ENCODE measurements at places on chromosomes 16 and 17.

DNA sequence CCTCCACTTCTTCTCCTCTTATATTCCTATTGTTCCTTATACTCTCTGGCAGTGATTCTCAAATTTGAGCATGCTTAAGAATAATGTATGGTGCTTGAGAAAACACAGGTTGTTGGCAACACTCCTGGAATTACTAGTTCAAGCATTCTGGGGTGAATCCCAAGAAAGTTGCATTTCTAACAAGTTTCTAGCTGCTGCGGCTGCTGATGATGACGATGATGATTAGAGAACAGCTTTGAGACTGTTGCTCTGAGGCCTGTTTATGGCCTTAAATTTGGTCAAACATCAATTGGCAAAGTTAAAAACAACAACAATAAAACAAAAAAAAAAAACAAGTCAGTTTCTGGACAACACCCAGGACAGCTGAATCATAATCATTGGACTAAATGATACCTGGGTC lies 961.9 kb downstream of the CDH11 start:
- no peak for DNase-seq

DNA sequence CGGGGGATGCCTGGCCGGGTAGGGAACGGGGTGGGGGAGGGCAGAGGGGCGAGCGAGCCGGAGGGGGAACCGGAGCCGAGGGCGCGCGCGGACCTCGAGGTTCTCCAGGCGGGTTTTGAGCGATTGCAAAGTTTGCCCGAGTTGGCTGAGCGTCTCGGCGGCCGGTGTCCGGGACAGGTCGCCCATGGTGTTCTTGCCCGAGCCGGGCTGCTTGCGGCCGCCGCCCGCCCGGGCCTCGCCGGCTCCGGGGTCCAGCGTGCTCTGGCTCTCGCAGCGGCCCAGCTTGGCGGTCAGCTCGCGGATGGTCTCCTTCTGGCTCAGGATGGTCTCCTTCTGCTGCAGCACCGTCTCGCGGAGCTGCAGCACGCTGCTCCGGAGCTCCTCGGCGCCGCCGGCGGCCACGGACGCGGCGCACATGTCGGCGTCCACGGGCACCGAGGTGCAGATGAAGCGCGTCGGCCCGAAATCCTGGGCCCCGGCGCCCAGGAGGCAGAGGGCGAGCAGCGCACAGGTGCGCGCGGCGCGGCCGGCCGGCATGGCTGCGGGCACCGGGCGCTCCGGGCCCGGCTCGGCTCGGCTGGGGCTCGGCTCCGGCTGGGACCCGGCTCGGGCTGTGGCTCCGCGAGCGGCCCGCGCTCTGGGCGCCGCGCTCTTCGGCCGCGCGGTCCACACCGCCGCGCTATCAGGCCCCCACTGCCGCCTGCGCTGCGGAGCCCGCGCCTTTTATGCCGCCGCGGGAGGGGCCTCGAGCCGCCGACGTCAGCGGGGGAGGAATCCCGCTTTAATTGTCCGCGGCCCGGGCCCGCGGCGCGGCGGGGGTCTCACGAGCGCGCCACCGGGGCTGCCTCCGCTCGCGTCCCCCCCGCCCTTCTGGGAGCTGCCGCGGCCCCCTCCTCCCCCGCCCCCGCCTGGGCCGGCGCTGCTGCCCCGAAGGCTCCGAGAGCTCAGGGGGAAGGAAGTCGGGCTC lies at the start of gene NPTX1:
NPTX1 (minus strand) TSS at position 698 of the 967 bp plus-strand sequence; CDS start at position 537, 161 bp downstream.
- DNase-seq: no peak

DNA sequence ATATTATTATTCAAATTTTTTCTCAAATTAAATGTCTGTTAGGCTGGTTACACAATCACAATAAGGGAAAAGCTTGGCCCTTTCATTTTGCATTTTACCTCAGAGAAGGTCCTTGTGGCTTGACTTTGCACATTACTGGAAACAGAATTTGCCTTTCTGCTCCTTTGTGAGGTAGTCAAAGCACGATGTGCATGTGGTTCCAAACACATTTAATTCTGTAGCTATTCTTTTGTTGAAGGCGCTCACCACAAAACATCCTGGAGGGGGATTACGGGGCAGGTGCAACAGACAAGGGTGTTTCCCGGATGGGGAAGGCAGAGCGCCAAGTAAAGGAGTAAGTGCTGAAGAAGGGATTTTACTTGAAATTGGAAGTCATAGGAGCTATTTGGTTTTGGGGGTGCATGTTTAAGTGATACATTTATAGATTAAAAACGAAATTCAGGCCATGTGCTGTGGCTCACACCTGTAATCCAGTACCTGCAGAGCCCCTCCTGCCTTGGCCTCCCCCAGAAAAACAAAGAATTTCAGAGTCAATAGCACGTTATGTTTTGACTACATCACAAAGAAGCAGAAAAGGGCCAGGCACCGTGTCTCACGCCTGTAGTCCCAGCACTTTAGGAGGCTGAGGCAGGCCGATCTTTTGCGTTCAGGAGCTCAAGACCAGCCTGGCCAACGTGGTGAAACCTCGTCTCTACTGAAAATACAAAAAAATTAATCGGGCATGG lies 31.2 kb upstream of the TENT4B start:
- no peak for DNase-seq

GRCh38 chr17:78747488-78747887 lies 34.6 kb downstream of the CYTH1 start:
- no peak for DNase-seq

DNA sequence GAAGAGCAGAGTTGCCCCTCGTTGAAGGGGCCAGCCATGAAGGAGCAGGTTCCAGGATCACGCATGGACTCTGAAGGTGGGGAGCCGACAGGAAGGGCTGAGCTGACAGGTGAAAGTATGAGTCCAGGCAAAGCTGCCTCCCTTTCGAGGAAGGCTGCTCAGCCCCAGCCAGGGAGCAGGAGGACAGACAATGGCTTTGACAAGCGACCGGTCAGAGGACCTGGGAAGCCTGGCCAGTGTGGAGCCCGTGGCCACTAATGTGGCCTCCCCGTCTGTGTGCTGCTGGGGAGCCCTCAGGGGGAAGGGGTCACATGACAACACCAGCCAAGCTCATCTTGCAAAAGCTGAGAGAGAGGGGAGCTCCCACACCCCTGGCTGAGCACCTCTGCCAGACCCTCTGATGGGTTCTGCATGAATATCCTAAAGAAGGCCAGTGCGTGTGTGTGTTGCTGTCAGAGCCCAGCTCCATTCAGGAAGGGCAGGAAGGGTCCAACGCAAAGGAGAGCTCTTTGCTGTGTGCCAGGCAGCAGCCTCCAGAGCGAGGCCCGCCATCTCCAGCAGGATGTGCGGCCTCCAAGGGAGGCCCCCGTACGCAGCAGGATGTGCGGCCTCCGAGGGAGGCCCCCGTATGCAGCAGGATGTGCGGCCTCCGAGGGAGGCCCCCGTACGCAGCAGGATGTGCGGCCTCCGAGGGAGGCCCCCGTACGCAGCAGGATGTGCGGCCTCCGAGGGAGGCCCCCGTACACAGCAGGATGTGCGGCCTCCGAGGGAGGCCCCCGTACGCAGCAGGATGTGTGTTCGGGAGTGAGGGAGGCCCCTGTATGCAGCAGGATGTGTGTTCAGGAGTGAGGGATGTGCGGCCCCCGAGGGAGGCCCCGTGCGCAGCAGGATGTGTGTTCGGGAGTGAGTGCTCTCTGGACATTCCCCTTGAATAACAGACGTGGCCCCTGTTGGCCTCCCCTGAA lies 102.1 kb upstream of the CHMP6 start:
- no peak for DNase-seq

- no peak for DNase-seq
Measured at GRCh38 chr16:63816276-63816675, 1305.6 kb downstream of the CDH11 start.

GRCh38 chr16:87389245-87389644 lies 2.9 kb upstream of the MAP1LC3B start:
- no peak for DNase-seq

DNA sequence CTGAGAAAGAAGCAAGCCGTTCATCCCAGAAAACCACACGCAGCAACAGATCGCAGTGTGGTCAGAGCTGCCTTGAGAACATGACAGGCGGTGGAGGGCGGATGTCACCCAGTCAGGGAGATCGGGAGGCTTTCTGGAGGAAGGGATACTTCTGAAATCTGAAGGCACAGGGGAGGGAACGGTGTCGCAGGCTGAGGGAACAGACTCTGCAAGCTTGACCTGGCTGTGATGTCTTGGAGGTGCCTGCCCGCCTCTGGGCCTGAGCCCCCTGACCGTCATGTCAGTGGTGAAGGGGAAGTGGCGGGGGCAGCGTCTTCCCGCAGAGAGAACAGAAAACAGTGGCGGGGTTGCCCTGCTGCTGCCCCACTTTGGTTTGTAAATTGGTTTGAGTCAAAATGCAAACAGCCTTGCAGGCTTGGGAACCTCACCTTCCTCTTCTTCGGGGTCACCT lies 8.1 kb upstream of the ATP2A3 start:
- no peak for DNase-seq

DNA sequence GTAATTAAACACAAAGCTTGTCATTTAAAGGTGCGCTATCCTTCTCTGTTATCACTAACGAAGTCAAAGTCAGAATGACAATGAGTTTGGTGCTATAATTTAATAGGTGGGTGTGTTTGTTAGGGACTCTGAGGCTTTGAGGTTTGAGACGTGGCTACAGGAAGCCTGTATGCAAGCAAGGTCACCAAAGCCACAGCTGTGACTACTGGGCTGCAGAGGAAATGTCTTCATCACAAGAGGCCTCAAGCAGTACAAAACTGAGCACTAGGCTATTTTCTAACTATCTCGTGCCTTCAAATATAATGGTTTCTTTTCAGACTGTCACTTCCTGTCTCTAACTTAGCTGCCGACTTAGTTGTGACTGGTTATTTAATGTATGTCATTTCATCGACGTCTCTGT lies 141.2 kb downstream of the AATF start:
- DNase-seq: peak; percentile 67

DNA sequence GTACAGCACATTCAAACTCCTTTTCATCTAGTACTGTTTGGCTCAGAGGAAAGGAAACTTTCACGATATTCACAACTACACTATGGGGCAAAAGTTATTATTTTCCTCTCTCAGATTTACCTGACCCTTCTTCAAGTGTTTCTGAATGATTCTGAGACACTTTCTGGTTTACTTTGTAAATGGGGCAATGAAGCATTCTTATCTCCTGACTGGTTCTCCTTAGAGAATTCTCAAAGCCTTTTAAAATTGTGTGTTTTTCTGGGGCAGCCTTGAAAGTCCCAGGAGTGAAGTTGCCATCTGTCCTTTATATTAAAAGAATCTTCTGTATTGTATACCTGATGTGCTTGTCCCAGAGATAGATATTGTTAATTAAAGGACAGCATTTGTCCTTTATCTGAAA lies 264.9 kb downstream of the FTO start:
- DNase-seq: no peak

- DNase-seq: peak; percentile 55
Measured at GRCh38 chr16:83215406-83216001, 588.7 kb downstream of the CDH13 start.

GRCh38 chr17:35082073-35082657 lies 18.7 kb upstream of the RFFL start:
- no peak for DNase-seq

DNA sequence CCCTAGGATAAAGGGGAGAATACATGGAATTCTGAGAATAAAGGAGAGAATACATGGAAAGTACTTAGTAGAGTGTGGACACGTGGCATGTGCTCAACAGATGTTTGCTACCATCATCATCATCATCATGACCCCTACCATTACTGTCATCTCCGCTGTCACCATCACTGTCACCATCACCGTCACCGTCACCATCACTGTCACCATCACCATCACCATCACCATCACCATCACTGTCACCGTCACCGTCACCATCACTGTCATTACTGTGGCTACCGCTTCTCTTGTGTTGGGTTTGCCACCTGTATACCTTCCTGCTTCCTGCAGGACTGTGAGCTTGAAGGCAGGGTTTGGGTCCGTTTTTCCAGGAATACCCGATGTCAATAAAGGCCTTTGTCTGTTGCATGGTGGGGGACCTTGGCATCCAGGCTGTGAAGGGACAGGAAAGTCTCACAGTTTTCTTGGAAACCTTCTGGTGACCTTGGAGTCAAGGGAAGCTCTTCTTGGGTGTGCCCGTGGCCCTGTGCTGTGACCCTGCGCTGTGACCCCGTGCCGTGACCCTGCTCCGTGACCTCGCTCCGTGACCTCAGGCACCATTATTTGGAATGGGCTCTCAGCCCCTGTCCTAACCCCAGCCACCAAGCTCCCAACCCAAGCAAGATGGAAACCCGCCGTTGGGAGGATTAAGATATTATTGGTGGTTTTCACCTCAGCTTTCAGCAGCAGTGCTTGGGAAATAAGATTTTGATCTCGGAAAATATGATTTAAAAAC lies 14.4 kb downstream of the CMIP start:
- DNase-seq: no peak

GRCh38 chr17:30132615-30133014 lies 16.0 kb downstream of the NSRP1 start:
- DNase-seq: no peak

- no peak for DNase-seq
Measured at GRCh38 chr17:81502471-81503017, 10.1 kb downstream of the ACTG1 start.

- DNase-seq: no peak
Measured at GRCh38 chr17:40331743-40332641, 23.0 kb downstream of the RARA start.

- DNase-seq: no peak
Measured at GRCh38 chr17:74565126-74565525, 2.2 kb downstream of the CD300H start.

- no peak for DNase-seq
Measured at GRCh38 chr16:14013571-14014283, 57.4 kb upstream of the MRTFB start.

DNA sequence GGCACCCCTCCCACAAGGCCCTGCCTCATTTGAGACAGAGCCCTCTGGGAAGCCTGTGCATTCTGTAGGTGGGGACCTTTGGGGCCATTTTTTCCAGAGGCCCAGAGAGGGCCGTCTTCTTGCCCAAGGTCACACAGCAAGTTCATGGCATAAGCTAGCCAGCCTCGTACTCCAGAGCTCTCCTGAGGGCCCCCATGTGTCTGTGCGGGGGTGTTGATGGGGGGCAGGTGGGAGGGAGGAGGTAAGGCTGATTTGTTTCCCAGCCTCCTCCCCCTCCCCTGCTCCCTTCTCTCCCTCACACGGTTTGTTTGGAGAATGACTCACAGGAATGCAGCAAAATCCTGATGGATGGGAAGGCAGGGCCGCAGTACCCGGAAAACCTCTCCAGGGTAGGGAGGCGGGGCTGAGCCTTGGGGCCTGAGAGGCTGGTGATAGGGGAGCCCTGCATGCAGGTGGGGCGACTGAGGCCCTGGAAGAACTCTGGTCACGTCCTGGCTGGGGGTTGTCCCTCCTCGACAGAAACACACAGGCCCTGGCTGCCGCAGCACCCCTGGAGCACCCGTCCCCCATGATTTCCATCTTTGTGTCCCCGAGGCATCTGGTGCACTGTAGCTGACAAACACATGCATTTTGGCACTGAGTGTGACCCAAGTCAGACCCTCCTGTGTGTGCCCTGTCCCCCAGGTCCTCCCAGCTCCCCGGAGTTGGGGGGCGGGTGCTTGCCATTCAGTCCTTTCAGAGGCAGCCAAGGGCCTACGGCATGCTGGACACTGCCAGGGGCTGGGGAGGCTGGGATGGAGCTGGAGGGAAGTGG lies 29.7 kb downstream of the RAI1 start:
- no peak for DNase-seq

- DNase-seq: no peak
Measured at GRCh38 chr17:61972311-61972710, 44.5 kb upstream of the INTS2 start.

GRCh38 chr16:67024384-67025209 lies 4.4 kb upstream of the CBFB start:
- DNase-seq: no peak

GRCh38 chr17:3802461-3803307 lies 1.7 kb upstream of the ITGAE start:
- DNase-seq: peak; percentile 70

GRCh38 chr17:7695586-7695985 lies 7.3 kb downstream of the WRAP53 start:
- DNase-seq: no peak

GRCh38 chr16:17377360-17378324 lies 93.1 kb downstream of the XYLT1 start:
- DNase-seq: peak; percentile 86

All from suppressor macrophage treated with lipopolysaccharide for 4 hours (primary cell).